Progenitor cell of endocrine pancreas (in vitro differentiated cells): ENCODE measurements at places on chromosomes 4 and X. TPM values are rescaled to one million over a fixed set of nuclear protein-coding genes. Genes with fewer than 3 reads are reported as not detected.

DNA sequence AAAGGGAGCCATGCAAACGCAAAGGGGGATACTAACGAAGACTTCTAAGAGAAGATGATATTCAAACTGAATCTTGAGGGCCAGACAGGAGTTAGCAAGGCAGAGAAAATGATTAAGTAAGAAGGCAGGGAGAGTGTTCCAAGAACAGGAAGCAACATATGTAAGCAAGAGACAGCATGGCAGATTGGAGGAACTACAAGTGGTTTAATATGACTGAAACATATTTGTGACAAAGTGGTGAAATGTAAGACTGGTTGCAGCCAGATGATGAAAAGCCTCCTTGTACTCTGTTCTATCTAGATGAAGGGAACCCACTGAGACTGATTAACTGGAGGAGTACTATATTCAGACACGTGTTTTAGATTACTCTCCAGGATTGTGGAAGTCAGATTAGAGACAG is 116.6 kb upstream of the DIAPH2 start:
- no peak for DNase-seq

GRCh38 chr4:29046781-29047180 is 1673.4 kb upstream of the PCDH7 start:
- no peak for DNase-seq

GRCh38 chrX:139930916-139931645 is 1.8 kb downstream of the ATP11C start:
- DNase-seq = peak; percentile 10

- no peak for DNase-seq
These were observed 81.3 kb upstream of the TSPAN5 start for GRCh38 chr4:98739751-98740150.

GRCh38 chr4:25413261-25413660 is 36.2 kb downstream of the ANAPC4 start:
- no peak for DNase-seq

DNA sequence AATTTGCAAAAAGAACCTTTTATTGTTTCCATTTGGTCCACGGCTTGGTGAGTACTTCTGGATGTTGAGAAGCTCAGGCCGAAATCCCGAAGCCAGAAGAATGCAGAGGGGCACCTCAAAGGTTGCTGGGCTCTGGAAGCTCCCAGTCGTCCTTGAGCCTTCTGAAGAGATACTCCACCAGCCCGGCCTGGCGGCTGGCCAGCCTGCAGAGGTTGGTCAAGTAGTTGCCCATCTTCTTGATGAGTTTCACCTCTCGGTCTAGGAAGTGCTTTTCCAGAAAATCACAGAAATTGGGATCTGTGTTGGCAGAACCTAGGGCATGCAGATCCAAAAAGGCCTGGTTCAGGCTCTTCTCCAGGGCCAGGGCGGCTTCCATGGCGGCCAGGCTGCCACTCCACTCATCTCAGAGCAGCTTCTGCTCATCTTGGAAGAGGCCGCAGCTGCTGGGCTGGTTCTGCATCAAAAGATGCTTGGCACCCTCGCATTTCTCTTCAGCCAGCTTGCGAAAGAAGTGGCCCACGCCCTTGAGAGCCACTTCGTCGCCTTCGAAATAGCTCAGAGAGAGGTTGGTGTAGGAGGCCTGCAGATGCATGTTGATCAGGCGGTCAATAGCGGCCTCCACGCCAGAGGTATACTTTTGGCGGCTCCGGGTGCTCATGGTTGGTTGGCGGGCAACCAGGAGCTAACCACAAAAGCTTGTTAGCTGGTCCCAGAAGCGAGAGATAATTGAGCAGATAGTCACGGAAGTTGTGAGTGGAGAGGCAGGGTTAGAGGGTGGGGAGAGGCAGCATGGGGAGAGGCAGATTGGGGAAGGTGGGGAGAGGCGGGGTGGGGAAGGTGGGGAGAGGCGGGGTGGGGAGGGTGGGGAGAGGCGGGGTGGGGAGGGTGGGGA is 76.5 kb upstream of the TSPAN7 start:
- DNase-seq = no peak

- no peak for DNase-seq
These were observed 10.6 kb downstream of the GSTCD start for GRCh38 chr4:105719204-105719603.

- DNase-seq = no peak
These were observed 2361.9 kb downstream of the ARAP2 start for GRCh38 chr4:33882246-33882990.

The SLC25A53 gene
- total RNA-seq = 9.9 and 10.0 TPM in 2 replicates

The SSX4B gene
- not detected in 2 replicates for total RNA-seq

The YY2 gene
- 2.2 and 2.3 TPM in 2 replicates for total RNA-seq

The L1CAM gene
- 1.4 and 2.4 TPM in 2 replicates for total RNA-seq

The PAGE5 gene
- total RNA-seq = not detected in 2 replicates
